Left hindlimb (tissue), 1 donor: ENCODE measurements at places on chromosomes 16 and 17.

DNA sequence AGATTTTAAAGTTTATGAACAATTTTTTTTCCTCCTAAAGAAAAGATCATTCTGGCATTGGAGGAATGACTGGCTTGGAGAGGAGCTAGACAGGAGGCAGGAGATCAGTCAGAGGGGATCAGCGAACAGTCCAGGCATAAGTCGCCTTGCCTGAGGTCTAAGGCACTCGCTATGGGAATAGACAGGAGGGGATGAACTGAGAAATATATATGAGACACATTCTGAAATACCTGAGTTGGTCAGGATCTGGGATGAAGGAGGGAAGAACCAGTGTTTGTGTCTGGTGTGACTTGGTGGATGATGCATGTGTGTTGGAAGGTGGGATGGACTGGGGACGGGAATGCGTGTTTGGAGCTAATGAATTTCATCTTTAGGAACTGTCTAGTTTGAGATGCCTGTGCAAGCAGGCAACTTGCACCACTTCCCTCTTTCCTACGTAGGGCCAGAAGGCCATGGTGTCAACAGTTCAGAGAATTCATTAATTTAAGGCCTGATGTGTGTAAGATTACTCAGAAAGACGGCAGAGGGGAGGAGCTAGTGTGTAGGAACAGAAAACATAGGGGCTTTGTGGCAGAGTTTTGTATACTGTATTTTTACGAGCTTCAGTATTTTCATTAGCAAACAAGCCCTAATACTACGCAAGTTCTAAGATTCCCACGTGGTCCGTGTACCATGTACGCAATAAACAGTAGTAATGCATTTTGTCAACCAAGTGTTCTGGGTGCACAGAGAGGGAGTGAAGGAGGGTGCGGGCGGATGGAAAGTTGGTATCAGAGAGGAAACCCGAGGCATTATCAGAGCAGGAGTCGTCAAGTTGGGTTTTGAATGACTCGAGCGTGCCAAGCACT, 825 bp downstream of the HEATR6 start:
- no peak for DNase-seq

DNA sequence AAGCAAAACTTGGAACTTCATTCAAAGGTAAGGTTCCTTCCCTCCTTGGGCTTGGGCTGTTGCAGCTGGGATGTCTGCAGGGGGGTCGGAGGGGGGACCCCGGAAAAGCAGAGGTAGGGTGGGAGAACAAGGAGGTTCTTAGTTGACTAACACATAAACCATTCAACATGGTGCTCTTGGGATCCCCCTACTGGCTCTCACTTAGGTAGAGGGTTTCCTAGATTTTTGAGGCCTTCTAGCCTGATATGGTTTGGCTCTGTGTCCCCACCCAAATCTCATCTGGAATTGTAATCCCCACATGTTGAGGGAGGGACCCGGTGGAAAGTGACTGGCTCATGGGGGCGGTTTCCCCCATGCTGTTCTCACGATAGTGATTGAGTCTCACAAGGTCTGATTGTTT, 93.9 kb downstream of the RGS9 start:
- no peak for DNase-seq

DNA sequence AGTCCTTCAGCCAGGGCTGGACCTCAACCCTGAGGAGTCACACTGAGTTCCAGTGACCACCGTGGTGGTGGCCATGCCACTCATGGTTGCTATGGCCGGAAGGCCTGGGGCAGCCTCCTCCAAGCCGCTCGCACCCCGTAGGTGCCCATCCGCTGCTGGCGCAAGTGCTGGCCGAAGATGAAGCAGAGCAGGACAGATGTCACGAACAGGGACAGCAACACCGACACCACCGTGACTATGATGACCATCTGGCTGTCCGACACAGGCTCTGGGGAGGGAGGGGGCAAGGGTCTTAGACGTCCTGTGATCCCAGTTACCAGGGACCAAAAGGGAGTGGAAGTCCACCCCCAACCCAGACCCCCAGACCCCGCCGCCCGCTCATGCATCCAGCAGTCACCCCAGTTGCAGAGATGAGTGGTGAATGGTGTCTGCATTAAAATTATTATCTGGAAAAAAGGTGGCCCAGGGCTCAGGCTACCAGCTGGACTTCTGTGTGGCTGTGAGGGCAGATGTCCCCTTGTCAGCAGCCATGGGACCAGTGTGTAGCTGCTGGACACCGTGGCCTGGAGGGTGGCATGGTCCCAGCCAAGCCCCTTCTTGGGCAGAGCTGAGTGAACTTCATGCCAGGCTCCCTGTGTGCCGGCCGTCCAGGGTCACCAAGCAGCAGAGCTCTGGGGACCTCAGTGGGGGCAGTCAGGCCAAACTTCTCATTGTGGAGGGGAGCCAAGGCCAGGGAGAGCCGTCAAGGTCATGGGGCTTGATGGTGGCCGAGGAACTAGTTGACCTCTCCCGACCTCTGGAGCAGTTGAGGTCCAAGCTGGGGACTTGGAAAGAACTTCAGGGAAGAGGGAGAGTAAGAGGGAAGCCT, 4.7 kb downstream of the PRR29 start:
- no peak for DNase-seq

DNA sequence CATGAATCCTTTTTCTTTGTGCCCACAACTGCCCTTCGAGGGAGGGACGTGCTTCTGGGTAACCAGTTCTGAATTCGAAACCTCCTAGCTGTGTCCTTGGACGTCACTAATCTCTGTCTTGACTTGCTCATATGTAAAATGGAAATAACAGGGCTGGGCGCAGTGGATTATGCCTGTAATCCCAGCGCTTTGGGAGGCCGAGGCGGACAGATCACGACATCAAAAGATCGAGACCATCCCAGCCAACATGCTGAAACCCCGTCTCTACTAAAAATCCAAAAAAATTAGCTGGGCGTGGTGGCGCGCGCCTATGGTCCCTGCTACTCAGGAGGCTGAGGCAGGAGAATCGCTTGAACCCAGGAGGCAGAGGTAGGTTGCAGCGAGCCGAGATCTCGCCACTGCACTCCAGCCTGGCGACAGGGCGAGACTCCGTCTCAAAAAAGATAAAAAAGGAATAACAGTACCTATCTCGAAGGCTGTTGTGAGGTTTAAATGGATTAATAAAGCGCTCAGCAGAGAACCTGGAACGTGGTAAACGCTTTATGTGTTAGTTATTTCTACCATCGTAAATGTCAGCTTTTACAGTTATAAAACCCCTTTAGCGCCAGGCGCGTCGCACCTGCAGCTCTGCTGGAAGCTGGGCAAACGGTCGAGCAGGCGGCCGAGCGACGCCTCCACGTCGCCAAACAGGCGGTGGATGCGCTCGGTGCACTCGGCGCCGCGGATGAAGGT, 641 bp downstream of the COG8 start:
- DNase-seq: no peak

GRCh38 chr17:79819534-79820276, 19.5 kb downstream of the CBX4 start:
- DNase-seq: no peak

DNA sequence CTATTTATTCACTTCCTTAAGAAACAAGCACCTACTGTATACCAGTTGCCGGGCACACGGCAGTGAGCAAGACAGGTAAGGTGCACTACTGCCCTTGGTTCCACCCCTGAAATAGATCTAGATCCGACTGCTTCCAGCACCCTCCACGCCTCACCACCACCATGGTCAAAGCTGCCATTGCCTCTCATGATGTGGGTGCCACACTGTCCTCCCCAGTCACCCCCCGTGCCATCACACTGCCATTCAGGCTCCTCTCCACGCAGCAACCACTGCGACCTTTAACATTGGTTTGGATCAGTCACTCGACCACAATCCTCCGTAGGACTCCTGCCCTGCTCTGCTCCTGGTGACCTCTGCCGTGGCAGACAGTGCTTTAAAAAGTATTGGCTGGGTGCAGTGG, 226.8 kb downstream of the CPPED1 start:
- no peak for DNase-seq

GRCh38 chr16:83533193-83533592, 274.6 kb upstream of the HSBP1 start:
- DNase-seq: no peak

DNA sequence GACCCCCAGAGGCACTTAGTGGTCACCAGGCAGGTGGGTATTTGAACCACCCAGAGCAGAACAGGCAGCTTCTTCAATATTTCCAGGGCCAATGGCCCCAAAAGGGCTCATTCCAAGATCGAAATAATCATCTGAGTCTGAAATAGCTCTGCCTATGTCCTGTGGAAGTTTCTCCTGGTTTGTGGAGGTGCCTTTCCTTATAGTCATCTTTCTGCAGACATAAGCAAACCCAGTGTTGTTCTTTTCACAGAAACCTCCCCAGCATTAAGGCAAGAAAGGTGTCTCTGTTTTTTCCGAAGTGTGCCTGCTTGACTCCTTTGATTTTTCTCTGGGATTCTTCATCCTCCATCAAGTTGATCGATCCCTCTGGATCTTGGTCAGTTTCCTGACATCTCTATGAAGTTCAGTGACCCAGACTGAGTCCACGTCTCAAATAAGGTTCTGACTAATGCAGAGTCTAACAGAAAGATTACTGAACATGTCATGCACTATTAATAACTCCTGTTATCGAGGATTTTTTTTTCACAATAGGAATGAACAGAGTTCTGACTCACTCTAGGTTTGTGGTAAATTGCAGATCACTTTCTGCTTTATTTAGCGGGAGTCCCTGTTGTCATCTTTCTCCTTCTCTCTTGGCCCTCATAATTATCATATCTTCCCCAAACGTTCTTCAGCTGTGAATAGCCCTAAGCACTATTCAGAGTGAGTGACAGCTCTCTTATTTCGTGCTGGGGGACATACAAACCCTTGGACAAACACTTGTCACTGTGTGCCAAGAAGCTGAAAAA, 1.5 kb downstream of the LRRC3C start:
- DNase-seq: no peak

DNA sequence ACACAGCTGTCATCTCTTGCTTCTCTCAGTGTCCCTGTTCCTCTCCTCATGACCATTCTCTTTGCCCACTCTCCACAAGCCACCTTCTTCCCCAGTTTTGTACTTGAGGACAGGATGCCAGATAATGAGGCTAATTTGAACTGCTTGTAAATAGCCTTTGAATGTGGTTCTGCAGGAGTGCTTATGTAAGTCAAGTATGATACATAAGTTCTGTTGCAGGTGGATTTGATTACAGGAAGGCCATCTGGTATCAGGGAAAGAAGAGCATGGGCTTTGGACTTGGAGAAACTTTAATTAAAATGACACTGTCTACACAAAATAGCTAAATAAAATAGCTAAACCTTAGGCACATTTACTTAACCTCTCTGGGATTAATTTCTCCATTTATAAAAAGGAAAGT, 120.2 kb upstream of the HLF start:
- no peak for DNase-seq

GRCh38 chr16:27214084-27214961, 11.0 kb downstream of the KDM8 start:
- no peak for DNase-seq

DNA sequence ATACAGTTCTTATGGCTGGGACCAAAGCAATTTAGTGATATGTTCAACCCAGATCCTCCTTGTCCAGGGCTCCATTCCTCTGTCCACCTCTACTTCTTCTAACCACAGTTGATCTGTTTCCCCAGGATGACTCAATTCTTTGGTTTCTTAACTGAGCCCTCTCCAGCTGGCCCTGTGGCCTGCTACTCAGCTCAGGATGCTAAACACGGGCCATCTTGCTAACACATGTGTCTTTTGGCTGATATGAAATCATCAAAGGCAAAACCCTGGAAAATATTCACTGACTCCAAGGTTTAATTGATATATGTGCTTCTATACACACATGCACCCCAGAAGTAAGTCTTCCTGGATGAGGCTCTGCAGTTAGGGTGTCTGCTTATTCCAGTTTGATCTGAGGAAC, 43.8 kb downstream of the SHISA6 start:
- DNase-seq: no peak

DNA sequence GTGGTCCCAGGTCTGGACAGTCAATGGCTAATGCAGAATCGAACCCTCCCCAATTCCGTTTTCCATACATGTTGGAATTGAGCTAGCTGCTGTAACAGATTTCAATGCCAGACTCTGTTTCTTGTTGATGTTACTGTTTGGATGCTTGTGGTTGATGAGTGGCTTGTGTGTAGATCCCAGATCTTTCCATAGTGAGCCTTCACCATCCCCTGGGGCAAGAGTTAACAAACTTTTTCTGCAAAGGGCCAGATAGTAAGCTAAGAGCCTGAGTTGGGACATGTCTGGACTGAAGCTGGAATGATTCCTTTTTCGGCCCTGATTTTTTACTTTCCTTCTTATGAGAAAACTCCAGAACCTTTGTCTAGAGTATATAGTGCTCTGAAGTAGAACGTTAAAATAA, 296.3 kb downstream of the CPPED1 start:
- DNase-seq: no peak

- DNase-seq: no peak
Observed at GRCh38 chr17:77125432-77125901, 15.3 kb upstream of the SEC14L1 start.

DNA sequence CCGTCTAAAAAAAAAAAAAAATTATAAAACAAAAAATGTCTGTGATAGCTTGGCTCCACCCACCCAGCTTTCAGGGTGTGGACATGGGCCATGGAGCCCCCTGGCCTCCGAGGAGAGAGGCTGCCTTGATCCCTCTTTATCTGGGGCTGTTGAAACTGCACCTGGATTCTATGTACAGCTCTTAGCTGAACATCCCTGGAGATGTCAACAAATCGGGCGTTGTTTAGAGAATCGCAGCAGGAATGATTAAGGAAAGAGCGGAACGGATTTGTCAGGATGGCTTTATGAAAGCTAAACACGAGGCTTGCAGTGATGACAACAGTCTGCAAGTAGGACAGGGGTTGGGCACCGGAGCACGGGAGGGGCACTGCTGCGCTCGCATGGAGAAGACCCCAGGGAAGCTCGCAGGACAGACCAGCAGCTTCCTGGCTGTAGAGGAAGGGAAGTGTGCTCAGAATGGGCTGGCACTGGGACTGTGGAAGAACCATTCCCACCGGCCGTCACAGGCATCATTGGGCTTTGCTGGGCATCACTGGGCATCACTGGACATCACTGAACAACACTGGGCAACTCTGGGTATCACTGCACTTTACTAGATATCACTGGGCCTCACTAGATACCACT, 195.8 kb upstream of the FOXF1 start:
- no peak for DNase-seq

- DNase-seq: no peak
Observed at GRCh38 chr17:67841992-67842391, 16.7 kb downstream of the BPTF start.

DNA sequence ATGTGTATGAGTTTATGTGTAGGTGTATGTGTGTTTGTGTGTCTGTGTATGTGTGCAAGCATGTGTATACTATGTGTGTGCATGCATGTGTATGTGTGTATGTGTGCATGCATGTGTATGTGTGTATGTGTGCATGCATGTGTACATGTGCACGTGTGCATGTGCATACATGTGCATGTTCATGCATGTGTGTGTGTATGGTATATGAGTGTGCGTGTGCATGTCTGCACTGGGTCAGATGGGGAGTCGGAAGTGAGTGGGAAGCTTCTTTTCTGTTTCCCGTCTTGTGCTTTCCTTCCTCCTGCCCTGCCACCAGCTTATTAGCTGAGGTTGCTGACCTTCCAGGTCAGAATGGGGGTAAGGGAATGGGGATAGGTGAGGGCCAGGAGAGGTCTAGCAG, 174.7 kb downstream of the MAP2K4 start:
- no peak for DNase-seq

GRCh38 chr17:78307887-78308638, 51.8 kb downstream of the SOCS3 start:
- DNase-seq: no peak
